ENCODE measurements at places on chromosomes 13 and 19. TPM values are rescaled to one million over a fixed set of nuclear protein-coding genes. Genes with fewer than 3 reads are reported as not detected.

DNA sequence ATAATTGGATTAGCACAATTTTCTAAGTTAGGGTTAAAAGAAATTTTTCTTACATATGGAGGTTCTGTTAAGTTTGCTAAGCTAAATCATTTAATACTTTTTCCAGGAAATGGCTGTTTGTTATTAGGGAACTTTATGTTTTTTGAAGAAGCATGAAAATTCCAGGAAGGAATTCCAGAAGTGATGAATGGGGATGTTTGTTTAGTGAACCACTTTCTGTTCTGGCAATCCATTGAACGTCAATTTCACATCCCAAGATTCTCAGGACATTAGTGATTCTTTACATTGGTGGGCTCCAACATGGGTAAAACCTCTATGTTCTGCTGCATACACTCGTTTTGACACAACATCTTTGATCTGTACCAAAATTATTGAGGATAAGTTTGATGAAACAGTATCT, 534.4 kb downstream of the IRS2 start:
- DNase-seq = no peak

Gene NCAN
- 0.06 TPM for total RNA-seq

DNA sequence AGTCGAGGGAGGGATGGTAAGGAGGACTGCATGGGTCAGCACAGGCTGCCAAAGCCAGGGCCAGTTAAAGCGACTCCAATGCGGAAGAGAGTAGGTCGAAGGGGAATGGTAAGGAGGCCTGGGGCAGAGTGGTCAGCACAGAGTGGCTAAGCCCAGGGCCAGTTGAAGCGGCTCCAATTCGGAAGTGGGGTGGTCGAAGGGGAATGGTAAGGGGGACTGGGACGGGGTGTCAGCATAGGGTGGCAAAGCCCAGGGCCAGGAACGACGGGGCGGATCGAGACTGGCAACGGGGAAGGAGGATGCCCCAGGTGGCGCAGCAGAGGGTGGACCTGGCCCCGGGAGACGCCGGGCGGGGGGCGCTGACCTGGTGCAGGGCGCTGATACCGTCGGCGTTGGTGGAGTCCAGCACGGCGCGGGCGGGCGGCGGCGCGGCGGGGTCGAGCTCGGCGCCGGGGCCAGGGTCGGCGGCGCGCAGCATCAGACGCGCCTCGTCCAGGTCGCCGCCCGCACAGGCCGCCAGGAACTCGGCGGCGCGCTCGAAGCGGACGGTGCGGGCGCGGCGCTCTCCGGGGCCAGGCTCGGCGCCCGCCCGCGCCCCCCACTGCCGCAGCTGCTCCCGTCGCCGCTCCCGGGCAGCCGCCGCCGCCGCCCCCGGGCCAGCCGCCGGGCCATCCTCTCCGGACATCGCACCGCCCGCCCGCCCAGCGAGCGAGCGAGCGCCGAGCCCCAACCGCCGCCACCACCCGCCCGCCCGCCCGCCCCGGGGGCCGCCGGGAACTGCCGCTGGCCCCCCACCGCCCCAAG, at the start of gene PPP1R12C:
Gene PPP1R12C (minus strand): TSS at position 779 of the 804 bp plus-strand sequence. CDS start 94 bp downstream, at position 685.
- peak; percentile 41 for DNase-seq

- DNase-seq = no peak
Measured at GRCh38 chr19:48355365-48355954, 8.3 kb downstream of the TMEM143 start.

Gene PALM
- total RNA-seq = 33.5 TPM

DNA sequence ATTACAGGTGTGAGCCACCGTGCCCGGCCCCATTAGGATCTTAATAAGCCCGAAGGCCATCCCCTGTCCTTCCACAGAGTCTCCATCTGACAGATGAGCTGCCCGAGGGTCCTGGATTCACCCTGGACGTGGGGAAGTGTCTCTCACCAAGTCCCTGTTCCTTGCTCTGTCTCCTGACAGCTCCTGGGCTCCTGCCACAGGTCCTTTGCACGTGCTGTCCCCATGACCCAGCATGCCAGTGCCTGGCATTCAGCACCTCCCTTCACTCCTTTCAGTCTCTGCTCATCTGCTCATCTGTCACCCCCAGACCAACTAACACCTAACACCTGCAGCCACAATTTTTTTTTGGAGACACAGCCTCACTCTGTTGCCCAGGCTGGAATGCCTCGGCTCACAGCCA, 14.5 kb downstream of the CERS1 start:
- DNase-seq = no peak

DNA sequence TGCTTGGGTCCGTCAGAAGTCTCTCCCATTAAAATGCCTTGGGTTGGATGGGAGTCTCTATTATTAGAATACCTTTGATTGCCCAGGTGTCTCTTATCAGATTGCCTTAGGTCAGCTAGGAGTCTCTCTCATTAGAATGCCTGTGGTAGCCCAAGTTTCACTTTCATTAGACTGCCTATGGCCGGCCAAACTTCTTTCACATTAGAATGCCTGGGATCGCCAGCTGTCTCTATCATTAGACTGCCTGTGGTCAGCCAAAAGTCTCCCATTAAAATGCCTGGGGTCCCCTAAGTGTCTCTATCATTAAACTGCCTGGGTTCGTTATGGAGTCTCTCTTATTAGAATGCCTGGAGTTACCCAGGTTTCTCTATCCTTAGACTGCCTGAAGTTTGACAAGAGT, 1476.7 kb downstream of the UQCRFS1 start:
- no peak for DNase-seq

Gene PRTN3
- total RNA-seq = 23.3 TPM

- DNase-seq = no peak
Measured at GRCh38 chr19:35349614-35350521, 2.2 kb downstream of the FFAR1 start.

- DNase-seq = no peak
Measured at GRCh38 chr19:48123907-48124651, 13.5 kb upstream of the PLA2G4C start.

DNA sequence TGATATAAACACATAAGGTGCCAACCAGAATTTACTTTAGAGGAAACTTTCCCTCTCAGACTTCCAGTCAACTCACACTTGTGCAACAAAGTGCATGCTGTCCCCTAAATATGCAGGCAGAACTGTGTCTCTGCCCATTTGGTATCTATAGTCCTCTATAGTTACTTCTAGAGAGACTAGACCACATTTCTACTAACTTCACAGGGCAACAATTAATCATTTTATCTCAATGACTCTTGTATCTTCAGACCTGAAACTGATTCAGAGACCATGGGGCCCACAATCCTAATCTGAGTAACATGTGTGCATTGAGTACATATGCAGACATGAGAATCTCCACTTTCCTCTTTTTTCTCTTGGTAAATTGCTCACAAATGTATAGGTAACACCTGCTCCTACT, 158.1 kb downstream of the ZNF486 start:
- no peak for DNase-seq
